ENCODE measurements at places on chromosomes 4 and X.

- no peak for DNase-seq
Measured at GRCh38 chr4:1623400-1623799, 60.7 kb downstream of the FAM53A start.

DNA sequence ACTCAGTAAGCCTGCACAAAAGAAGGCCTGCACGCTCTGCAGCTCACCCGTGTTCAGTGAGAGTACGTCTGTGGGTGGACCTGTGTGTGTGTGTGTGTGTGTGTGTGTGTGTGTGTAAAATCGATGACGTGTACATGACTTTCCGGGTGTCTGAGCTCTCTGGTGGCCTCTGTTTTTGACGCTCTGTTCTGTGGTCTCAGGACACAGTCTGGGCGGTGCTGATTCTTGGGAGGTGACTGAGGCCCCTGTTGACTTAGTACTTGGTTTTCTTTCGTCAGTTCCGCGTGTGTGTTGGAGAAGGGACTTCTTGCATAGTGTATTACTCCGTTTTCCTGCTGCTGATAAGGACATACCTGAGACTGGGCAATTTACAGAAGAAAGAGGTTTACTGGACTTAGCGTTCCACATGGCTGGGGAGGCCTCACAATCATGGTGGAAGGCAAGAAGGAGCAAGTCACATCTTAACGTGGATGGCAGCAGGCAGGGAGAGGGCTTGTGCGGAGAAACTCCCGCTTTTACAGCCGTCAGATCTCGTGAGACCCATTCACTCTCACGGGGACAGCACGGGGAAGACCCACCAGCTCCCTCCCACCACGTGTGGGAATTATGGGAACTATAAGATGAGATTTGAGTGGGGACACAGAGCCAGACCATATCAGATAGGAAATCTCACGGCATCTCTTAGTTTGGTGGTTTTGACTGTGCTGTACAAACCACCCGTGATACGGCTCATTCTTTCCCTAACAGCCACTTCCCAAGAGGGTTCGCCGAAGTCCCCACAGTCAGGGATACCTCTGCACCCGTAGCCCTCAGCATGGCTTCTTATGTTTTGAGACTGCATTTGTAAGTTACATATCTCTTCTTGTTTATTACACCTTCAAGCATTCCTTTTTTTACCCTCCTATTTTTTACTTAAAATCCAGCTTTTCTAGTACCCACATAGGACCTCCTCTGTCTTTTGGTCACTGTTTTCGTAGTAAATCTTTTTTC is 24.5 kb downstream of the UVSSA start:
- no peak for DNase-seq

- DNase-seq: no peak
Measured at GRCh38 chr4:189001971-189002450, 862.8 kb downstream of the TRIML1 start.

DNA sequence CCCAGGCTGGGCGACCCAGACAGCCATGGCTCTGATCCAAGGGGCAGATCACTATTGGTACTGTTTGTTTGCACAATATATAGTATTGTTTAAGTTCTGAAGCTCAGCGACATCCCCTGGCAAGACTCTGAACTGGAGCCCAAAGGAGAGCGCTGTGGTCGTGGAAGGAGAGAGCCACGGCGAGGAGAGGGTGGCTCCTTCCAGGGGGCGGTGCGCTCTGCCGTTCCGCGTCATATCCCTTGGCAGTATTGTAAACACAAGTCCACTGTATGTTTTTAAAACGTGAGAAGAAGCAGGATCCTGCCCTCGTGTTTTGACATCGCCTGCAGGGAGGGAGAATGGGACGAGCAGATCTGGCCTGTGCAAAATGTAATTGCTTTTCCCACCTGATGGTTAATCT is 185.5 kb downstream of the RAB28 start:
- DNase-seq: no peak

GRCh38 chrX:6694221-6694620 is 159.3 kb upstream of the VCX3A start:
- DNase-seq: no peak

DNA sequence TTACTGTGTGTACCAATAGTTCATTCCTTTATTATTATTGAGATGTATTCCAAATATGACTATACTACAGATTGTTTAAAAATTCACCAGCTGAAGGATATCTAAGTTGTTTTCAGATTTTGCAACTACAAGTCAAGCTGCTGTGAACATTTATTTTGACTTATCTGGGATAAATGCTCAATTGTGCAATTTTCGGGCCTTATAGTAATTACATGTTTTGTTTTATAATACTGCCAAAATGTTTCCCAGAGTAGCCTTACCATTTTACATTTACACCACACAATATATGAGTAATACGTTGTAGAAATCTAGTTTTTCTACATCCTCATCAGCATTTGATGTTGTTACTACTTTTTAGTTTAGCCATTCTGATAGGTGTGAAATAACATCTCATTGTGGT is 179.6 kb downstream of the ANTXR2 start:
- no peak for DNase-seq

GRCh38 chrX:131725001-131725654 is 181.3 kb downstream of the OR13H1 start:
- DNase-seq: no peak

- no peak for DNase-seq
Measured at GRCh38 chrX:84165711-84166110, 22.3 kb downstream of the RPS6KA6 start.

DNA sequence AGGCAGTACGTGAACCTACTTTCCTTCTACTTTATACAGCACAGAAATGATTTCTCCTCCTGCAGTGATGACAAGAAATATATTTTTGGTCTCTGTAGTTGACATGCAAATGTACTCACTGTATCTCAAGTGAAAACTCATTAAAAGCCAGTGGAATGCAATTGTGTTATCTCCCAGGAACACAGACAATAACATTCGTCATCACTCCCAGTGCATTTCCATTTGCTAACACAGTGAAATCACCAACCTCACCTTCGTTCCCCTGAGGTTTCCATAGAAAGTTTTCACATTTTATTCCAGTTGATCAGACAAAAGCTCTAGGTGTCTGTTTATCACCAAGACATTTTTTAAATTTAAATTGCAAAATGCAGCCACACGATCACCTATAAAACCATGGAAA is 2.5 kb upstream of the SPANXD start:
- no peak for DNase-seq

GRCh38 chrX:34467437-34467836 is 189.6 kb downstream of the TMEM47 start:
- no peak for DNase-seq

DNA sequence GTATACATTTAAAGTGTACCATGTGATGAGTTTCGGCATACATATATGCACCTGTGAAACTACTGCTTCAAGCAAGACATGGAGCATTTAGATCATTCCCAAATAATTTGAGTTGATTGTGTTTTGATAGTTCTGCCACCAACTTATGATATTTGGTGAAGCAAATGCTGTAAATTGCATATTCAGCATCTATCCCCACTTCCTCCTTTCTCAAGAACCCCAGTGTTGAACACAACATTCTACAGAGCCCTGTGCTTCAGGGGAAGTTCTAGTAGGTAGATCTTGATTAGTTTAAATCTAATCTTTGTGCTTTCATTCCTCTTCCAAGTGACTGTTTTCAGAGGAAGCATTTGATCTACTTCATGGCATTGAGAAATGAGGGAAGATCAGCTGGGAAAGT is 5.4 kb upstream of the SHROOM3 start:
- no peak for DNase-seq

DNA sequence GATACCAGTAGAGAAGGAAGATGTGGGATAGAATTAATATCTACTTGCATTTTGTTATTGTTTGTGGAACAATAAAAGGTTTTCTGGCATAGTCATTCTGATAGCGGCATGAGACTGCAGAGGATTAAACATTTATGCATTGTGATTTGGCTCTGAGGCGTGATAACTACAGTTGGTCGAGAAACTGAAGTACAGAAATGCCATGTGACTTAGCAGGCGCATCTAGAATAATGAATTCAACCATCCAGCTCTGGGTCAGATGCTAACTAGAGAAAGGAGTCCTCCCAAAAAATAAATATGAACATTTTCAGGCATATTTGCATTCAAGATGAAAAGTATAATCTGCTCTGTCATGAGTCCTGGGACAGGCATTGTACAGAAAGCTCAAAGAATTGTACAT is 62.8 kb downstream of the CCSER1 start:
- DNase-seq: no peak

DNA sequence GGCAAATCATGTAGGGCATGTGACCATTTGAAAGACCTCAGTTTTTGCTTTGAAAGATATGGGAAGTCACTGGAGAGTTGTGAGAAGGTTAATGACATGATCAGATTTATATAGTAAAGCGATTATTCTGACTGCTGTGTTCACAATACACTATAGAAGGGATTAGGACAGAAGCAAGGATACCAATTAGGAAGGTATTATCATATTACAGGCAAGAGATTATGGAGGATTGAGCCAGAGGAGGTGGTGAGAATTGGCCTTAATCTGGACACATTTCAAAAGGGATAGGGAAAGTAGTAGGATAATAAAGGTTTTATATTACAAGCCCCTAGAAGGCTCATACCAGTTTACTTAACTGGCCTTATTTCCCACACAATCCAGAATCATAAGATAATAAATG is 124.9 kb upstream of the POF1B start:
- no peak for DNase-seq

DNA sequence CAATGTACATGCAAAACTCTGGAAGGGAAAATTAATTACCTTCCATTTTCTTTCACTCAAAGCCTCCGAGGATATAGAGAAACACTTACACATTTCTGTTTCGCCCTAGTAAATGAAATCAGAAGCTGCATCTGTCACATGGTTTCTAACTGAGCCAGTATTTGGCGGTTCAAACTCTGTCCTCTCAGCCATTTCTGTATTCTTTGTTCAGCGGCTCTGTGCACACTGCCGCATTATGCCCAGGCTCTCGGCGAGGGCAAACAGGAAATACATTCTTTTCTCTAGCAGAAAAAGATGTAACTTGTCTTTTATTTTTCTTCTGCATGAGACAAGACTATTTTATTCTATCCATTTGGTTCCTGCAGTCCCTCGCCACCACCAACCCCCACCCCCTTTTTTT is 71.4 kb upstream of the GPM6B start:
- no peak for DNase-seq

- DNase-seq: no peak
Measured at GRCh38 chr4:15254236-15254880, 173.5 kb upstream of the C1QTNF7 start.

DNA sequence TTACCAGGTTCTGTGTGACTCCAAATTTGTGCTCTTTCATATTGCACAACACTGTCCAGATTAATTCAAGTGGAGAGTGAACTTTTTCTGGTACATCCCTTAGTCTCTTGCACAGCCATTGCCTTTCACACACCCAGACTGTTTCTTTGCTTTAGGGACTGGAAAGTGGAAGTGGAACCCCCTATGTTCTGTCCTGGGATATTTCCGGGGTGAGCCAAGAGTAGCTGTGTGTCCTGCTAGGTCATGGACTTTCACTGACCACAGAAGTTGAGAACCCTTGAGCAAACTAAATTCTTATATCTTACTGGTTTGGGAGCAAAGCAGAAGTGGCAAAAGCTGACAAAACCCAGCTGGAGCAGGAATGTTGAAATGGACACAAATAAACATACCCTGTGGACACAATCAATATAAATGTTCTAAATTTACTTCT is 10.3 kb upstream of the VSIG4 start:
- DNase-seq: no peak

- DNase-seq: no peak
Measured at GRCh38 chr4:114997576-114998247, 115.7 kb downstream of the NDST4 start.

DNA sequence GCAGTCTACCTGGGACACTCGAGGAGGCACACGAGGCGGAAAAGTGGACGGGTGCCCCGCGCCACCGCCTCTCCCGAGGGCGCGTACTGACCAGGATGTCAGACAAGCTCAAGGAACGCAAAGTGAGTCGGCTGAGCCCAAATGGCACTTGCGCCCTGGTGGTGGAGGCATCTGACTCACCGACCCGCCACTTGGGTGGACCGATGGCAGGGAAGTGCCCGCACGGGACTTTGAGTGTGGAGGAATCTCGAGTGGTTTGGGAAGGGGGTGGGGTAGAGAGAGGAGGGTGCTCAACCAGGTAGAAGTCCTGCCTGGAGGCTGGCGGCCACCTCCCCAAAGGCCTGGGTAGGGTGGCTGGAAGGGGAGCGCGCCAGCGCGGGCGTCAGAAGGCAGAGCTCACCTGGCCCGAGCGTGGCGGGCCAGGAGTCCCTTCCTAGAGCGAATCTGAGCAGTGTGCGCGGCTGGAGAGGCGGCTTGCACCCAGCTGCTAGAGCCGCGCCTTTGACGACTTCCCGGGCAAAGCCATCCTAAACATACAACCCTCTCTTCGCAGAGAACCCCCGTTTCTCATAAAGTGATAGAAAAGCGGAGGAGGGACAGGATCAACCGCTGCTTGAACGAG is 655 bp downstream of the HELT start:
- DNase-seq: no peak

GRCh38 chrX:150693725-150694574 is 754 bp downstream of the MTMR1 start:
- peak; percentile 38 for DNase-seq

DNA sequence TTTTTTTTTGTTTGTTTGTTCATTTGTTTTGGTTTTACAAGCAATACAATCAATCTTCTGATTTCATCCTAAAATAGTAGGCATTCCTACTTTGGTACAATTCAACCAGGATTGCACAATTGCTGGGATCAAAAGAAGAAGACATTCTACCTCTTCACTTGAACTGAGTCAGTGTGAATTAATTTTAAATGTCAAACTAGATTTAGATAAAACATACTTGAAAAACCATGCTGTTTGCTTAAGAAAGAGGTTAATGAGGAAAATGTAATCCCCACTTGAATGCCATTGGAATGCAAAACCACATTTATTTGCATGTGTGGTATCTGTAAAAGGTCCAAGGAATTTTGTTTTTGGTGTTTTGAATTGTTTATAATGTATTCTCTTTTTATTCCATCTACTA is 40.5 kb downstream of the HAND2 start:
- no peak for DNase-seq

GRCh38 chr4:7025040-7025602 is 18.1 kb upstream of the TADA2B start:
- no peak for DNase-seq

- DNase-seq: no peak
Measured at GRCh38 chr4:109026588-109026987, 263.7 kb upstream of the ETNPPL start.

DNA sequence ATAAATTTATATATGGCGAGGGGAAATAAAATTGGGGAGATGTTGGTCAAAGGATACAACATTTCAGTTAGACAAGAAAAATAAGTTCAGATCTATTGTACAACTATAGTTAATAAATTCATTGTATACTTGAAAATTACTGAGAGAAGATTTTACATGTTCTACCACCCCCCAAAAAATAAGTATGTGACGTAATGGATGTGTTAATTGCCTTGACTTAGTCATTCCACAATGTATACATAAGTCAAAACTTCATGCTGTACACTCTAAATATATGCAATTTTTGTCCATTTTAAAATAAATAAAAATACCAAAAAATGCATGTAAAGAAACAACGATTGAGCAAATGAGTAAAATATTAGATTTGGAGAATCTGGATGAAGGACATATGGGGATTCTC is 1.8 kb downstream of the USP11 start:
- no peak for DNase-seq

GRCh38 chrX:150575419-150575814 is 7.0 kb downstream of the MTM1 start:
- DNase-seq: no peak

- DNase-seq: no peak
Measured at GRCh38 chrX:51420610-51421009, 75.8 kb downstream of the NUDT11 start.

All from GF-D8 (cell line).